ENCODE measurements at places on chromosomes 7 and 10.

DNA sequence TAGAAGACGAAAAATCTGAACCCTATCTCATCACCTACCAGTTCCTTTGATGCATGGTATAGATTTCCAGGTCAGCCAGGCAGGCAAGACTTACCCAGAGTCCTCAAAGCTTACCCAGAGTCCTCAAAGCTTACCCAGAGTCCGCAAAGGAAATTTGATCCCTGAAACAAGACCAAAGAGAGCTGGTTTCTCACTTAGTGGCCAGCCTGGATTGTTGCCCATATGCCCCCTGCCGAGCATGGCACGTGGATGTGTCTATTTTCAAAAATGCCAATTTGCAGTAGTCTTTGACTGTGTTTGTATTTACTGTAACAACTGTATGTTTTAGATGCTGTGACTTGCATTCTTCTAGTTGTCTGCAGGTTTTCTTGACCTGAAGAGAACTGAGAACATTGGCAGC, 120.2 kb upstream of the STARD3NL start:
- DNase-seq: no peak

GRCh38 chr10:110495731-110496552, 1.8 kb upstream of the DUSP5 start:
- no peak for DNase-seq

DNA sequence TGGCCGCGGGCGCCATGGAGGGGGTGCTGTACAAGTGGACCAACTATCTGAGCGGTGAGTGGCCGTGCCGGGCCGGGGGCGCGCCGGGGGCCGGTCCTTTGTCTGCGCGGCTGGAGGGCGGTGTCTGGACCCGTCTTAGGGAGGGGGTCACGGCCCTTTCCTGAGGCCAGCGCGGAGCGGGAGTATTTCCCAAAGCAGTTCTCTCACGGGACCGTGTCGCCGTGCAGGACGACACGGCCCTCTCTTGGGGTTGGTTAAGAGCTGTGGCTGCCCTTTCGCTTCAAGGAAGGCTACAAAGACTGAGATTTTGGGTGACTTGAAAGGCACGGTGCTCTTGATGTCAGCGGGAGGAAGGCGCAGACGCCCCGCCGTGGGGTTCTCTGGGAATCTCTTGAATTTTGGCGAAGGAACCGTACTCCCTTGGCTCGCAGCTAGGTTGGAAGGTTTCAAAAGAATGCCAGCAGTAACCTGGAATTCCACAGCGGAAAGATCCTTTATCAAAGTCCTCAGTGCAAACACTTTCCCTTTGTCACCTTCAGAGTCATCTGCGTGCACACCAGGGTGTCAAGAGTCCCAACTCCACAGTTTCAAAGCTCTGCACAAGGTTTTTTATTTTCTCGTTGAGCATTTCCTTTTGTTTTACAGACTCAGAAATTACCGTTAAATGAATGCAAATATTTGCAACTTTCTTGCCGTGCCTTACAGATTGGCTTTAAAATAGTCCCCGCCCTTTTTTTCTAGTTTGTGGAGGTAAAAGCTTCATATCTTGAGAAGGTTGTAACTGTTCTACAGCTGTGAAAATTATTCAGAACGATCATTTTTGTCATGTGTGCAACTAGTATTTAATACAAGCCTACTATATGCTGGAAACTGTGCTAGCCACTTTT, 780 bp downstream of the PLEKHA8 start:
- no peak for DNase-seq

GRCh38 chr7:66952343-66953043, 31.5 kb downstream of the TMEM248 start:
- DNase-seq: no peak

GRCh38 chr7:3065724-3066143, 22.1 kb upstream of the CARD11 start:
- DNase-seq: no peak

GRCh38 chr10:124864421-124865193, 63.0 kb downstream of the ABRAXAS2 start:
- no peak for DNase-seq

DNA sequence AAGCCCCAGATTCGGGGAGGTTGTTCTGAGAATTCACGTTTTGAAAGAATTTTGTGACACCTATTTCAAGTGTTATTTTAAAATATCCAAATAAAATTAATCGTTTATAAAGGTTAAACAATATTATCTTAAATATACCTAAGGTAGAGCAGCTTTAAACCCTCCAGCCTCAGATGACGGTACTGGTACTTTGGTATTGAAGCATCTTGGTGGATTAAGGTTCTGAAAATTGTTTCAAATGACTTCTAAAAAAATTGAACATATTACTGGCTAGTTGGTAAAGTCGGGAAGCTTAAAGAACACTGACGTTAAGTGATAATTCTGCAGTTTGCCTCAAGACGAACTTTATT, 392 bp upstream of the HUS1 start:
- DNase-seq: no peak

GRCh38 chr10:12757351-12757750, 244.2 kb downstream of the CCDC3 start:
- DNase-seq: no peak

- DNase-seq: no peak
Observed at GRCh38 chr7:101983147-101983811, 165.9 kb downstream of the CUX1 start.

- no peak for DNase-seq
Observed at GRCh38 chr7:44767912-44768627, 19.4 kb downstream of the ZMIZ2 start.

DNA sequence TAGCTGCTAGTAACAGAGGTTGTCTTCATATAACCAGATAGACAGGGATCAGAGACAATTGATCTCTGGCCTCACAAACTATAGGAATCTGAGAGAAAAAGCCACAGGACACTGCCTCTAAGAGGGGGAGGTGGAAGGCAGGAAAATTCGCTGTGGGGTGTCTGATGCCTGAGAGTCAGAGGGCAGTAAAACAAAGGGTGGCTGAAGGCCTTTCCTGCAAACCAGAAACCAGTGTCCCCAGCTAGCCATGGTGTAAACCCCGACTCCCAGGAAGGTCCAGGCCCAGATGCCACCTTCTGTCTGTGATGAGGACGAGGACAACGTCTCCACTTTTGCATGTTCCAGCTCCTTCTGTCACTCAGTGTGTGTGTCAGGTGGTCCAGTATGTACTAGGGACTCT, 215.1 kb downstream of the ADARB2 start:
- DNase-seq: no peak

DNA sequence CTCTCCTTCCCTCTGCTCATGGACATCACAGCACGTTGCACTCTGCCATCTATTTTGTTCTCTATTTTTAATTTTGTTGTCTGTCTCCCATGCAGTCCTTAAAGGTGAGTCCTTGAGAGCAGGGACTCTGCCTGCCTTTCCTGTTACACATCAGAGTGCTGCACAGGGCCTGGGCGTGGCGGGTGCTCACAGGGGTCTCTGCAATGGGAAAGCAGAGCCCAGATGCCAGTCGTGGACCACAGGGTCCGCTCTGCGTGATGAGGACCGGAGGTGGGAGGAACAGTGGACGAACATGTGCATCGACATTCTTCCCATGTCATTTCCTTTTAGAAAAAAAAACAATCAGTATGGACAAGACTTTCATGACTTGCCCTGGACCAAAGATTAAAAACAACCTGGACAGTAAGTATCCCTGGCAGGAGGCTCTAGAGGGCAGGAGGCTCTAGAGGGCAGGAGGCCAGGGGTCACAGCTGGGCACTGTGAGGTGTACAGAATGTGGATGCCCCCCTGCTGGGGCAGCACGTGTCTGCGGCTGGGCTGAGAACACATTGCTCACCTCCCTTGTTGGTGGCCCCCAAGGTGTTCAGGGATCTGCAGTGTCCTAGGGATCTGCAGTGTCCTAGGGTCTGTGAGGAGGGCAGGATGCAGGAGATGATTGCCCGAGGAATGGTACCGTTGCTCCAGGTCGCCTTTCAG, 29.6 kb upstream of the ZNF488 start:
- DNase-seq: no peak

All from GOT3 (cell line).